ENCODE measurements at places on chromosomes 6 and 20.

GRCh38 chr20:2604506-2604835, 48.0 kb upstream of the NOP56 start:
- no peak for DNase-seq

- DNase-seq = no peak
Measured at GRCh38 chr6:46863791-46864190, 57.9 kb downstream of the ADGRF5 start.

GRCh38 chr6:167722634-167723309, 103.9 kb upstream of the AFDN start:
- no peak for DNase-seq

GRCh38 chr6:44593539-44593944, 206.0 kb downstream of the CDC5L start:
- no peak for DNase-seq

DNA sequence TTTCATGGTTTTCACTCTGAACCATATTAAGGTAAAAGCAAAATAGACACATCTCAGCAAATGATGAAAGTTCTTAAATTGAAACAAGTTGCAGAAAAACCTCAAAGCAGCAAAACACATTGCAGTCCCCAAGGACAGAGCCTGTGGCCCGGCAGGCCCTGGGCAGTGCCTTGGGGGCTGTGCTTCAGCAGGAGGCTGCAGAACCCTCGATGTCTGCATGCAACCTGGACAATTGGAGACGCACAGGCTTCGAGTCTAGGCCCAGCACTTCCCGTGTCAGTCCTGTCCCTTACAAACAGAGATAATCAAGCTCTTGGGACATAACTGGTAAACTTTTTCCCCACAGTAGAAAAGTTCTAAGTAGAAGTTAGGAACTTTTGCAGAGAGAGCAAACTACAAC, 9.2 kb downstream of the PYGB start:
- DNase-seq = no peak

DNA sequence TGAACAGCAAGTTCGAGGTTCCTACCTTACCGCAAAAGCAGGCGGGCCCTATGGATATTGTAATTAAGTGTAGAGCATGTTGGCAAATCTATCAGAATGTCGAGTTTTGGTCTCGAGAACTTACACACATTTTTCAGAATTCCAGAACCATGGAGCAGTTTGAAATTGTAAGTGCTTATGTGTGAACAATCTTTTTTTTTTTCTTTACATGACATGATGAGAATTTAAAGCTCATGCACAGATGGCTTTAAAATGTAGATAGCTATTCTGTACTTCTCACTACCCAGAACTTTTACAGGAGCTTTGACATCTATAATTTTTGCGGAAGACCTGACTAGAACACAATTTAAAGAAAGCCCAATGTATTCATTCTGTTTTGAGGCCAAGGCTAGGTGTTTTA, 117.8 kb upstream of the RSPO3 start:
- DNase-seq = no peak

DNA sequence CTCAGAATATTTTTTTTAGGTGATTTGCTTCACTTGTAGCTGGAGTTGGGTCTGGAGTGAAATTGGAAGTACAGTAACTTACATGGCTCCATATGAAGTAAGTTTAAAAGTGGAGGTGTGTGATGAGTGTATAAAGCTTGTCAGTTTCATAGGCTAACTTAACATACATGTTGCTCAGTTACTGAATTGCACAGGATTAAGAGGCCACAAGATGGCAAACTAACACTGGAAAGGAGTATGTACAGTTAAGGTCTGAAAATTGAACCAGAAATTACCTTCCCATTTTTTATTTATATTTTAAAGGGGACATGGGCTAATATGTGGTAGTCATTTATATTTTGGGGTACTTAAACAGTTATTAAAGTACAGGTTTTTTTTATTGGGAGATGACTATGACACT, 45.3 kb upstream of the SMIM8 start:
- no peak for DNase-seq

DNA sequence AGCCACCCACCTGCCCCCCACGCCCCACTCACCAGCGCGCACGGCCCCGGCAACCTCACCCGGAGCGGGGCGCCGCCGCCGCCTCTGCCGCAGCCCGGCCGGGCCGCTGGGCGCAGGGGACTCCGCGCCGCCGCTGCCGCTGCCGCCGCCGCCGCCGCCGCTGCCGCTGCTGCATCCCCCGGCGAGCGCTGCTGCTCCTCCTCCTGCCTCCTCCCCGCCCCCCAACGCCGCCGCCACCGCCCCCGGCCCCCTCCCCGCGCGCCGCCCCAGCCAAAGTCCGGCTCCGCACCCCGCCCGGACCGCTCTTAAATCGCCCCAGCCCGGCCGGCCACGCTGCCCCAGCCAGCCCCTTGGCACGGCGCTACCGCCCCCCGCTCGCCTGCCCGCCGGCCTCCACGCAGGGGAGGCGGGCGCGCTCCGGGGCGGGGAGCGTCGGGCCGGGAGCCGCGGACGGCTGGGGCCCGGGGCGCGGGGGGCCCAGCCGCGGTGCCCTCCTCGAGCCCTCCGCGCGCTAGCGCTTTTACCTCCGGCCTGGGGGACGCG, at the start of gene SULF2:
TSS of gene SULF2 (minus strand) at position 171 of the 543 bp plus-strand sequence. CDS start 28,118 bp downstream, outside the sequence.
- DNase-seq = no peak

- no peak for DNase-seq
Measured at GRCh38 chr6:16521528-16521927, 239.7 kb downstream of the ATXN1 start.

DNA sequence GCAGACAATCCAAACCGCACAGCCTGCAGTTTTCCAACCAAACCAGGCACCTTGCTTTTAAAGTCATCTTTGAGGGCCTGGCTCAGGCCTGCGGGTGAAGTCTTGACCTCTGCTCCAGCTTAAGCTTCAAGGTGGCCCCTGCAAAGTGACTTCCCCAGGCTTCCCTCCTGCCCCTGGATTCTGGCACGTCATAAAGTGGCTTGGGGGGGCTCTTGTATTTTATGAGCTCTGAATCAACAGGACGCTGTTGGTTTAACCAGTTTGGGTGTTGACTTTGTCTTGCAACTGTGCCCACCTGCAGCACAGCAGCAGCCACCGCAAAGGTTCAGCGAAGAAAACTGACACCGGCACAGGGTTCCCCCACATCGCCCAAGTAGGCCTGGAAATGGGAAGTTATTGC, 81.2 kb downstream of the NFATC2 start:
- DNase-seq = no peak

DNA sequence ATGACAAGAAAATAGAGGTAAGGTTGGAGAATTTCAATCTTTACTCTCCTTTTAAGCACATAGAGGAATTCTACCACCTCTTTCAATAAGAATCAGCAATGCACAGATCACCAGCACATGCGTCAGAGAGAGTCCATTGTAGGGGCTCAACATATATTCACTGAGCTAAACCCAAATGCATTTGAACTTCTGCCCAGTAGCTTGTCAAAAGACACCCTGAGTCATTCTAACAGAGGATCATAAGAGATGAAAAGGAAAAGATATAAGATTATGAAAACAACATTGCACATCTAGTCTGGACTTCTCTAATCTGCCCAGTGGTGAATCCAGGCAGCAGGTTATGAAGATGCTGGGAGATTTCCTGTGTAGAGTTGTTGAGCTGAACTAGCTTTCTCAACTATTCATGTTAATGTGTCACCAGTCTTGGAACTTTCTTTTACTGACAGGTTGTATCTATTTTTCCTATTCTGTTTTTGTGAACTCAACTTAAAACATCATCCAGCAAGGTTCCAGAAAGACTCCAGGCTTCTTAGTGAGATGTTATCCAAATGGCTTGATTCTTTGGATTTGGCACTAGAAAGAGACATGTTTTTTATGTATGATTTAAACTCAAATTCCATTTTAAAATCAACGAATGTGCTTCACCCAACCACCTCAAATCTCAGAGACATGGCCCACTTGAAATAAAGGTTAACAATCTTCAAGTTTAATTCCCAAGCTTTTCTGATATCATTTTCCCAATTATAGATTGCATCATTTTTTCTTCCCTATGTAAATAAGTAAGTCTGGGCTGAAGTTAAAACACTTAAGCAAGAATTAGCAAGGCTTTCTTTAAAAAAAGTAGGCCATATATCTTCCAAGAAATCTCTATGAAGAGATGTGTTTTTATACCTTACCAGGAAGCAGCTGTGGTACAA, 89.3 kb downstream of the TSHZ2 start:
- DNase-seq = no peak

DNA sequence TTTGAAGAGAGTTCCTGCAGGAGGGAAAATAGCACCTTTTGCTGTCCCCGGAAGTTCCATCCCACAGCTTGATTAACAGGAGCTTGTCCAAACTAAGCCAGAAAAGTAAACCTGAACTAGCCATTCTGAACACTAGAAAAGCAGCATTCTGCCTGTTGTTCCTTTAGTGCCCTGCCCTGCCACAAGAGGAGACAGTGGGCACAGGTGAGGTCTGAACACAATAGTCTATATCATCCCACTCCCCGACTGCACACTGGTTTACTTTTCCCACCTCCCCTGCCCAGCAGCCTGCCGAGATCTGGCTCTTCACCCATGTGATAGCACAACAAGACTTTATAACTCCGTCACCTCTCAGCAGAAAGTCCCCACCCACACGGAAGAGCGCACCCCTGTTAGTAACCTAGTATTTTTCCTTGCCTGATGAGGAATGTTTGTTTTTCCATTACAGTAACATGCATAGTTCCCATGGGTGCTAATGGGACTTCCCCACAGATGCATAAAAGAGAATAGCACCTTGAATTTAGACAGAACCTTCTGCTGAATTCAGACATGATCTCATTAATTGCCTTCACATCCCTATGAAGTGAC, 59.7 kb downstream of the TFAP2A start:
- DNase-seq = no peak

GRCh38 chr6:161543684-161544309, 269.9 kb upstream of the AGPAT4 start:
- DNase-seq = no peak

DNA sequence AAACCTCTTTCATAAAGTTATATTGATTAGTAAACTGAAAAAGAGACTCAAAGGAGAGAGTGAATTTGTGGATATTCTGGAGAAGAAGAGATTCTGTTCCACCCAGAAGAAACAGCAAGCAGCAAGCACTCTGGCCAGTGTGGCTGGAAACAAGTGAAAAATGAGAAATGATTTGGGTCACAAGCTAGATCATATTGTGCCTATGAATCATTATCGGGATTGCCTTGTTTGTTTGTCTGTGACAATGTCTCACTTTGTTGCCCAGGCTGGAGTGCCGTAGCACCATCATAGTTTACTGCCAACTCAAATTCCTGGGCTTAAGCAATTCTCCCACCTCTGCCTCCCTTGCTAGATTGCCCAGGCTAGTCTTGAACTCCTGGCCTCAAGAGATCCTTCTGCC, 106.5 kb upstream of the LOC128125822 start:
- no peak for DNase-seq

GRCh38 chr6:34560366-34561226, 4.5 kb upstream of the SPDEF start:
- DNase-seq = no peak

- no peak for DNase-seq
Measured at GRCh38 chr6:53397283-53397682, 48.5 kb upstream of the ELOVL5 start.

DNA sequence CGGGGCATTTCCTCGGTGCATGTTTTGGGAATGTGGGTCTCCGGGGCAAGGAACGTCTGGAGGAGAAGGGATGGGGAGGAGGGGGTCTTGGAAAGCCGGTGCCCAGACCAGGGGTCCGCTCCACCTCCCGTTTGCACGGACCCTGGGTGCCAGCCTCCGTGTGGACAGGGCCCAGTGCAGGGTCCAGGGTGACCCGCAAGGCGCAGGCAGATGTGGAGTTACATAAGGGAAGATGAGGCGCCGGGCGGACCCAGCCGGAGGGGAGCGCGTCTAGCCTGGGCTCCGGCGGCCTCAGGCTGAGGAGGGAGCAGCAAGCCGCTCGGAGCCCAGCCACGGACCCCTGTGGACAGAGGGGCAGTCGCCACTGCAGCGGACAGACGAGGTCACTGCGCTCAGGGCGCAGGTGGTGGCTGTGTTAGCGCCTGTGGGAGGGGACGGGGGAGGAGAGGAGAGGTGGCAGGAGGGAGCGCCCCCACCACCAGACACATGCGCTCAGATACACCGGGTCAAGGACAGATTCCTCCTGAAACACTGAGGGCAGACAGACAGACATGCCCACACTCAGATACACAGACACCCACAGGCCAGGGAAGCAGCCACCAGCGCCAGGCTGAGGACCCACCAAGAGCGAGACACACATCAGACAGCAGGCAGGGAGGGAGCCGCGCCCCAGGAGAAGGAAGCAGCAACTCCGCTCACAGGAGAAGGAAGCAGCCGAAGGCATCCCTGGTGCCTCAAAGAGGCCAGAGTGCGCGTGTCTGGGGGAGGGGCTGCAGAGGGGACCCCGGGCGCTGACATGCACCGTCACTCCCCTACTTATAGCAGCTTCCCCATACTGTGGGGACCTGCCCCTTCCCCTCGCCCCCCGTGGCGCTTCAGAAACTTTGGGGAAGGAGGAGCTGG, 839 bp upstream of the HRH3 start:
- no peak for DNase-seq

- no peak for DNase-seq
Measured at GRCh38 chr6:160076009-160076408, 45.6 kb upstream of the SLC22A1 start.

GRCh38 chr6:31479933-31480535, 17.9 kb upstream of the MICB start:
- no peak for DNase-seq

GRCh38 chr20:52244702-52245101, 53.1 kb upstream of the ZFP64 start:
- no peak for DNase-seq

DNA sequence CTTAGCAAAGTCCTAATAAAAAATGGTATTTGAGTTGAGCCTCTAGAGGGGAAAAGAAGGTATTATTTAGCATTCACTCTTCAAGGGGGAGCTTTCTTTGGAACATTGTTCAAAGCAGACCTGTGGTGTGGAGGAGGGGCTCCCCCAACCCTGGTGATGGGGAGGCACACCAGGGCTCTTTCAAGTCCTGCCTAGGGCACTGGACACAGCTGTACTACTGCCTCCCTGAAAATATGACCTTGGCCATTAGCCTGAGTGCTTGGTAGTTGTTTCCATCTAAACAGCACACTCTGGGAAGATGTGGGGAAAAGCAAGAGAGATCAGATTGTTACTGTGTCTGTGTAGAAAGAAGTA, 215.1 kb upstream of the CNR1 start:
- no peak for DNase-seq

All from cortex of kidney (tissue), 1 donor.